ENCODE measurements at places on chromosomes 12 and 14.
A peak's percentile ranks its signal among the peaks of the same experiment; 100 is the strongest.

DNA sequence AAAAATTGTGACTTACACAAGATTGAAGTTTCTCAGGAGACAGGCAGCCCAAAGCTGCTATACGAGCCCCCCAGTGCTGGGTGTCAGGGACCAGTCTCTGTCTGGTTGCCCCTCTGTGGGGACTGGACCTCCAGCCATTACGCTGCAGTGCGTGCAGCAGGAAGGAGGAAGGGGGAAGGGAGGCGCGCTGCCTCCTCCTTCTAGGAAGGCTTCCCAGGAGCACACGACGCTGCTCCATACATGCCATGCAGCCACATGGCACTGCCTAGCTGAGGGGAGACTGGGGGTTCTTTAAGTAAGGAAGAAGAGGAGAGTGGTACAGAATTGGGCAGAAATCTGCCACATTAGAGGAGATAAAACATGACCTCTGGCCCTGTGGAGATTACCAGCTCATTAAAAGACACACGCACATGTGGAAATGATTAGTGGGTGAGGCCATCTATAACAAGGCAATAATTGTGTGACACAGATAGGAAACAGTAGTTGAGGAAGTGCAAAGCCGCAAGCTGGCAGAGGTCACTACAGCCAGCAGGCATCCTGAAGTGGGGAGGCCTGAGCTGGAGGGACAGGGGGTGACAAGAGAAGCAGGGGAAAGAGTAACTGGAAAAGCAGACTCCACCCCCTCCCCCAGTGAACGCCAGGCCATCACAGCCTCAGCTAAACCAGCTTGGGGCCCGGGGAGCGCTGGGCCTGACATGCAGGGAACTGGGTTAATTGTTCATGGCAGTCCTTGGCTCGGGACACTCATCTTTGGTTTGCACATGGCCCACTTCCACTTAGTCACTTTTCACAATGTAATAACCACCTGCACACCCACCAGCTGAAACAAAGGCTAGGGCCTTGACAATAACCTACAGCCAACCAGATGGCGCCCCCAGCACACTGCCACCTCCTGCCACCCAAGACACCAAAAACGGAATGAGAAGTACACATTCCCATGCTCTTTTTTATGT is 39.6 kb downstream of the CCDC88C start:
- DNase-seq: no peak

GRCh38 chr14:88895116-88895515 is 70.7 kb downstream of the TTC8 start:
- no peak for DNase-seq

DNA sequence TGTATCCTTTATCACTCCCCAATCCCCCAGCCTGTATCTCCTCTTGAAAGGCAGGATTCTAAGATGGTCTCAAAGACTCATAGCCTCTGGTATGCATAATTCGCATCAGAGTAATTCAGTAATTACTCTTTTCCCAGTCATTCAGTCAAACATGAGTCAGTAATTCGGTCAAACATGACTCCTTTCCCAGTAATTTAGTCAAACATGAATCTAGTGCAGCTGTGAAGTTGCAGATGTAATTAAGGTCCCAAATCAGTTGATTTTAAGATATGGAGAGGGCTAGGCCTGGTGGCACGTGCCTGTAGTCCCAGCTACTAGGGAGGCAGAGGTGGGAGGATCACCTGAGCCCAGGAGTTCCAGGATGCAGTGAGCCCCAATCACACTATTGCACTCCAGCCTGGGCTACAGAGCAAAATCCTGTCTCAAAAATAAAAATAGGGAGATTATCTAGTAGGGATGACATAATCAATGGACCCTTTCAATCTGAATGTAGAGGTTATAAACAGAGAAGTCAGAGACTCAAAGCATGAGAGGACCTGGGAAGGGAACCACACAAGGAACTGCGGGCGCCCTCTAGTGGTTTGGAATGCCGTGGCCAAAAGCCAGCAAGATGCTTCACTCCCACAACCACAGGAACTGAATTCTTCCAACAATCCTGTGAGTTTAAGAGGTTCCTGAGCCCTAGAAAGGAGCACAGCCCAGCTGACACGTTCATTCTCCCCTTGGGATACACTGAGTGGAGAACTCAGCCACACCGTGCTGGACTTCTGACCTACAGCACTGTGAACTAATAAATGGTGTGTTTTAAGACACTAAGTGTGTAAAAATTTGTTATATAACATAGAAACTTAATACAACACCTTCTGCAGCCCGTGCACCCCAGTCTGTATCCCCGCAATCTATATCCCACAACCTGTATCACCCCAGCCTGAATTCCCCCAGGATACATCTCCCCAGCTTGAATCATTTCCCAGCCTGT is 14.3 kb upstream of the ARMH4 start:
- peak; percentile 69 for DNase-seq

- no peak for DNase-seq
Measured at GRCh38 chr14:56341766-56342493, 223.7 kb downstream of the PELI2 start.
